Activated B cell treated with CpG ODN at 0.5 μM for 24 hours (primary cell): ENCODE measurements at places on chromosomes 12 and 14. TPM values are rescaled to one million over a fixed set of nuclear protein-coding genes. Genes with fewer than 3 reads are reported as not detected.

DNA sequence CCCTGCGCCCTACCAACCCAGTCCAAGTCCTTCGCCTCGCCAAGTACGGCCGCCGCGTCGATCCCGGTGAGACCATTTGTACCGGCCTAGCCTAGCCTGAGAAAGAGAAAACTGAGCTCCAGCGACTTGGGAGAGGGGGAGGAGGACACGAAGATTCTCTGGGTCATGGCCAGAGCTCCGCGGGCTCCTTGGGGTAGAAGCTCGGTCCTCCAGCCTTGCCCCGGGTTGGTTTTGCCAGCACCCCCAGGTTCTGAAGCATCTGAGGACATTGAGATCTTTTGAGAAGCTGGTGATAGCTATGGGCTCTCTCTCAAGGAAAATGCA, 7.3 kb downstream of the LHX5 start:
- peaks cover 27% of the 10 kb centered on the region for H3K4me1 ChIP-seq
- H3K27ac ChIP-seq: no peak overlapping the region
- DNase-seq: no peak
- H3K36me3 ChIP-seq: no peaks in the 10 kb centered on the region
- no peak overlapping the region for H3K4me3 ChIP-seq
- peaks cover 68% of the 10 kb centered on the region for H3K27me3 ChIP-seq

DNA sequence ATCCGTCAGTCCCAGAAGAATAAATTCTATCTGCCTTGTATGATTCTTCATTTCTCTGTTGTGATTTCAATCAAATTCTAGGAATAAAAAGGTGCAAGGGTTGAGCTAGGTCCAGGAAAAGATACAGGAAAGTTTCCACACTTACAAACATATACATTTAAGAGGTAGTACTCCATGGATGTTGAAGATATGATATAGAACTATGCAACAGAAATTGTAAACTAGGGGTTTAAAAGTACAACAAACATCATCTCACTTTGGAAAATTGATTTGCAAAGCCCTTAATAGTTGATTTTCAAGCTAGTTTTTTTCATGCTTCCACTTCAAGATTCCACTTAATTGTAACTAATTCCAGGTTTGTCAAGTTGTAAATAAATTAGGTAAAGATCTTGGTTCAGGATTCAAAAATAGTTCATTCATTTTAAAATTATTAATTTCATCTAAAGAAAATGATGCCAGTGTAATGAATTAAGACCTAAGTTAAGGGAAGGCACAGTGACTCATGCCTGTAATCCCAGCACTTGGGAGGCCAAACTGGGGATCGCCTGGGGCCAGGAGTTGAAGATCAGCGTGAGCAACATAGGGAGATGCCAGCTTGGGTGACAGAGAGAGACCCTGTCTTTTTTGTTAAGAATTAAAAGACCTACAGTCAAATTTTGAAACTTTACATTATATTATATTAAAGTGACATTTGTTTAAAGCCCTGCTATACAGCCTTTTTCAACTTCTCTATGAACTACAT, at the start of gene OR6C70:
Gene OR6C70, minus strand, starts transcription at position 51 of the 742 bp plus-strand sequence. Its CDS starts 0 bp downstream, at position 51.
- peak within 1 kb of the TSS; percentile 22 for H3K27ac ChIP-seq
- no peak within 1 kb of the TSS for H3K4me3 ChIP-seq
- H3K36me3 ChIP-seq: no peaks in the 10 kb centered on the region
- H3K4me1 ChIP-seq: peaks cover 45% of the 10 kb centered on the region

- peak; percentile 24 for DNase-seq
- H3K4me1 ChIP-seq: peaks cover 38% of the 10 kb centered on the region
- peak overlapping the region; percentile 66 for H3K4me3 ChIP-seq
- H3K36me3 ChIP-seq: no peaks in the 10 kb centered on the region
- H3K27me3 ChIP-seq: peaks cover 2% of the 10 kb centered on the region
Measured at GRCh38 chr12:27821259-27821973, 41.4 kb upstream of the MANSC4 start.

DNA sequence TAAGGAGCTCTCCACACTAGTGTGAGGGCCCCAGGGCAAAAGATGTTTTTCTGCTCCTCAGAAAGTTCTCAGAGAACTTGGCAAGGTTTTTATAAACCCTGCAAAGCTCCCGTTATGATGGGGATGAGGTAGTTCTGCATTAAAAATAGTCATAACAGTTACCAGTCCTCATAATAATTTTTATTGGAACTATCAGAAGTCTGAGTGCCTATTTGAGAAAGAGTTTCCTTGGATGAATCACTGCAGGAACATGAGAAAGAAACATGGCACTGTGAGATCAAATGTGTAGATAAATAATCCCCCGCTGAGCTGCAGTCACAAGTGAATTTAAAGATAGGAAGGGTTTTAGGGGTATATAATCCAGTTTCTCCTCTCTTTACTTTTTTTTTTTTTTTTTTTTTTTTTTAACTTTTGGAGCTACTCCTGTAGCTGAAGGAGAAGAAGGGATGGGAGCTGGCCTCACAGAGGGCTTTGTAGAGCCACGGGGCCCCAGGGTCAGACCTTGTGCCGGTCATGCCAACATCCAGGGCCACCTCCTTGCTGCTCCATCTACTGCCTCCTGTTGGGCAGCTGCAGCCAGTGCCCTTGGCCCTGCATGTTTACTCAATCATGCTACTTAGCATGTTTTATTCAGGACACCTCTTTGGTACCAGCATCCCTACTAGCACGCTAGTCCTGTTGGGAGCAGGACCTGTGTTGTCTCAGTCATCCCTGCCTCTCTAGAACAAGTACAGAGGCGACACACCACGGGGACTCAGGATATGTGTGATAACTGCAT, 39.5 kb downstream of the EVL start:
- peaks cover 92% of the 10 kb centered on the region for H3K36me3 ChIP-seq
- peaks cover 61% of the 10 kb centered on the region for H3K4me1 ChIP-seq
- no peak overlapping the region for H3K4me3 ChIP-seq
- no peak for DNase-seq

- peaks cover 3% of the 10 kb centered on the region for H3K36me3 ChIP-seq
- DNase-seq: no peak
- H3K4me1 ChIP-seq: peaks cover 27% of the 10 kb centered on the region
- peak overlapping the region; percentile 80 for H3K27ac ChIP-seq
Measured at GRCh38 chr14:59274991-59275391, 86.5 kb downstream of the DAAM1 start.

NTF3 gene
- not detected in 2 replicates for total RNA-seq

PRKAG1 gene
- total RNA-seq: 55.3 and 70.5 TPM in 2 replicates

MYO1H gene
- total RNA-seq: not detected in 2 replicates

TMEM30B gene
- not detected in 2 replicates for total RNA-seq
